Activated B cell treated with CpG ODN at 0.5 μM for 24 hours (primary cell): ENCODE measurements at places on chromosomes 11 and 22.

DNA sequence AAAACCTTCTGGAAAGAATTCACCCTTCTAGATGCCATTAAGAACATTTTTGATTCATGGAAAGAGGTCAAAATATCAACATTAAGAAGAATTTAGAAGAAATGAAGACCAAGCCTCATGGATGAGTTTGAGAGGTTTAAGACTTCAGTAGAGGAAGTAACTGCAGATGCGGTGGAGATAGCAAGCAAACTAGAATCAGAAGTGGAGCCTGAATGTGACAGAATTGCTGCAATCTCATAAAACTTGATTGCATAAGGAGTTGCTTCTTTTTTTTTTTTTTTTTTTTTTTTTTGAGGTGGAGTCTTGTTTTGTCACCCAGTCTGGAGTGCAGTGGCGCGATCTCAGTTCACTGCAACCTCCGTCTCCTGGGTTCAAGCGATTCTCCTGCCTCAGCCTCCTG, 51.6 kb downstream of the MS4A13 start:
- DNase-seq, result no peak

- no peak for DNase-seq
Observed at GRCh38 chr11:123570939-123571580, 83.4 kb downstream of the SCN3B start.

DNA sequence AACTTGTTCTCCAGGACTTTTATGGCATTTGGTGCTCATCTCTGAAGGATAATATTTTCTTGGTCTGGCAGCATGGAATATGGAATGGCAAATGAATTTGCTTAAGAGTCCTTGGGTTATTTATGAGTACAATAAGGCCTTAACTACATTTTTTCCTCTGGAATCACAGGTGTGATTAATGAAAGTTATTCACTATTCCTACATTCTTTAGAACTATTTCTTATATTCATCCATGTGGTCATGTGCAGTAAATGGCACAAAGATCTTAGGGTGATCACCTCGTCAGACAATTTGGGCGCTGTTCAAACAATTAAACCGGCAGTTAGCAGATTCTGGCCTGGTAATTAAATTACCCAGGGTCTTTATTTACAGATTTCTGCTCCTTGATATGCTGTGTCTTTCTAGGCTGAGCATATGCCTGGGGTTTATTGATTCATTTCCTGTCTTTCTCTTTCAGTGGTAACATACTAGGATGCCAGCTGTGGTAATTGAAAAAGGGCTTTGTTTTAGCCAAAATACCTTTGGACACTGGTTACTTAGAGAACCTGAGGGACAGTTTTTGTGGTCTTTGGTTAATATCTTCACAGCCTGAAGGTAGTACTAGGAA, 31.6 kb downstream of the SIK2 start:
- DNase-seq, result no peak

DNA sequence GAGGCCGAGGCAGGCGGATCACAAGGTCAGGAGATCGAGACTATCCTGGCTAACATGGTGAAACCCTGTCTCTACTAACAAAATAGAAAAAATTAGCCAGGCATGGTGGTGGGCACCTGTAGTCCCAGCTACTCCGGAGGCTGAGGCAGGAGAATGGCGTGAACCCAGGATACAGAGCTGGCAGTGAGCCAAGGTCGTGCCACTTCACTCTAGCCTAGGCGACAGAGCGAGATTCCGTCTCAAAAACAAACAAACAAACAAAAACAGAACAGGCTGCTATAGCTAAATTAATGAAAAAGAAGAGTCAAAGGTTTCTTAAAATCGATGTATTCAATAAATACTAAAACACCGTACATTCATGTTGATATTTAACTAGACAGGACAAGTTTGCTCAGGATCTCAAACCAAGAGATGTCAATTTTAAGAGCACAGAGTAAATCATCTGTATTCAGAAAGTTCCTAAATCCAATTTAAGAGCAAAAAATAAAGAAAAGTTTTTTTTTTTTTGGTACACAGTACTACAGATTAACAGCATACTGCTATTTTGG, 59.9 kb downstream of the NUP98 start:
- no peak for DNase-seq

DNA sequence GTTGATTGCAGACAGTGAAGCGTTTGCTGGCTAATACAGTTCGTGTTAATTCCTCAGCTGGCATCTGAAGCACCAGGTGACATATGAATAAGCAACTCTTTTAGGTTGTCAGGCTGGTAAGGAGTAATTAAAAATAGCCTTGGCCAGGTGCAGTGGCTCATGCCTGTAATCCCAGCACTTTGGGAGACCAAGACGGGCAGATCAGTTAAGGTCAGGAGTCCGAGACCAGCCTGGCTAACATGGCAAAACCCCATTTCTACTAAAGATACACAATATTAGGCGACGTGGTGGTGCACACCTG, 74.9 kb downstream of the CECR2 start:
- DNase-seq, result no peak

DNA sequence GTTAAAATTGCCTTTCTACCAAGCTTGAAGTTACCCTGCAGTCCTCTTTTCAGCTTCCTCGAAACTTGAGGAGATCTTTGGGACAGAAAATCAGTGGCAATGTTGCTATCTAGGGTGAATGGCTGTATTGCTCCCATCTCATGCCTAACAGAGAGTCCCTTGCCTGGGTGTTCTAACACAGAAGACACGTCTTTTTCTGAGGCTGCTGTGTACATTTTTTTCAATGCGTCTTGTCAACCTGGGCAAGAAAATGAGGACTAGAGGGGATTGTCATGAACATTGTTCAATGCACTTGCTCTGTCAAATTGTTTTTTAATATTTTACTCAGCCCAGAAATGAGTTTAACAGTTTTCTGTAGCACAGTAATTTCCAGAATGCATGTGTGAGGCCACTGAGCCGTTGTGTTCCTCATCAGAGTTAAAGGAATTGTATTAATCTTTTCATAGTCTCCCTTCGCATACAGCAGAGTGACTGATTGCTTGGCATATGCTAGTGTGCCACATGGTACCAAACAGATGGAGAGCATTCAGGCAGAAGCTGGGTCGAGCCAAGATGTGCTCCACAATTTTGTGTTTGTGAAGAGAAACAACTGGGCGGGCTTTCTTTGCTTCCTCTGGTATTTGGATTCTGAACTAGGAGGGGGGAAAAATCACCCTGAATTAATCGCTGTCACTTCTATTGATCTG, 86.0 kb downstream of the CASP12 start:
- DNase-seq, result no peak

DNA sequence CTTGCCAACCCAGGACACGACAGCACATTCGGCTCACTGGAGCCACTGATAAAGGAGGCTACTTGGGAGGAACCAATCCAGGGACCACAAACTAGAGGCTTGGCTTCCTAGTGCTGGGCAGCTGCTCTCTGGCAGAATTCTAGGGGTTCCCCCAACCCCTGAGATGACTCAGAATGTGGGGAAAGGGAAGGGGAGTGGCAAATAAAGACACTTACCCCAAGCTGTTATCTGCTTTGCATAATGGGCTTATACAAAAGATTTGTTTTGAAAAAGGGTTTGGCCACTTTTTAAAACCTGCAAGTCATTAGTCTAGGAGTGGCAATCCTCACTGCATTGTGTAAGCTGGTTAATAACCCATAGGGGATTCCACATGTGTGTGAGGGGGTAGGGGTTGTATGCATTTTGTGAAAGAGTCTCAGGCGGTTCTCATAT, 64.1 kb upstream of the LMO1 start:
- DNase-seq, result no peak

GRCh38 chr11:15711311-15711710, 596.6 kb downstream of the INSC start:
- DNase-seq, result no peak

DNA sequence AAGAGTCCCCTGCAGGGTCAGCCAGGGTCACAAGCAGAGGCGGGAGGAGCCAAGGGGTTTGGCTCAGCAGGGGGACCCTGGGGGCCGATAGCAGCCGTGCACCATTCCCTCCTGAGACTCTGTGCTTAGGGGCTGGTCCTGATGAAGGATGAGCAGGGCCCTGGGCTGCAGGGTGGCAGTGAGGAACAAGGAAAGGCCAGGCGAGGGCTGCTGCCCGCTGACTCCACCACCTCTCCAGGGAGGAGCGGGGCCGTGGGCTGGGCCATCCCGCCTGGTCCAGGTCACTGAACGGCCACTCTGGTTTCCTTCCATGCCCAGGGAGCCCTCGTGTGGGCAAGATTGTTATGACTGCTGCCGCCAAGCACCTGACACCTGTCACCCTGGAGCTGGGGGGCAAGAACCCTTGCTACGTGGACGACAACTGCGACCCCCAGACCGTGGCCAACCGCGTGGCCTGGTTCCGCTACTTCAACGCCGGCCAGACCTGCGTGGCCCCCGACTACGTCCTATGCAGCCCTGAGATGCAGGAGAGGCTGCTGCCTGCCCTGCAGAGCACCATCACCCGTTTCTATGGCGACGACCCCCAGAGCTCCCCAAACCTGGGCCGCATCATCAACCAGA, 9.2 kb upstream of the NDUFS8 start:
- no peak for DNase-seq

- no peak for DNase-seq
Observed at GRCh38 chr22:33577862-33578411, 342.3 kb downstream of the LARGE1 start.

DNA sequence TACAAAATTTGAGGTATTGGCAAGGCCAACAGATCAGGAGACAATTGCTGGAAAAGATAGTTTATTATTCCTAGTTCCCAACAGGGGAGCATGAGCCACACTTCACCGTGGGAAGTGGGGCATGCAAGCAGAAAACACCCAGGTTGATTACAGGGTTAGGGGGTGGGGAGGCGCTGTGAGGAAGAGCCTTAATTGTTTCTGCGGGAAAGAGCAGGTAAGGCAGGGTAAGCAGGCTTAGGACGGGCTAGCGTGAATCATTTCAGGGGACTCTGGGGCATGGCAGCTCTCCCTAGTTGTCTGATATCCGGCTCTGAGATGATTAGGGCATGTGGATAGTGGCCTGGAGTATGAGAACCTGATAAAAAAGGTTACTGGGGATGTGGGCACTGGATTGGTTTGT, 20.7 kb upstream of the HTR3A start:
- DNase-seq, result no peak

DNA sequence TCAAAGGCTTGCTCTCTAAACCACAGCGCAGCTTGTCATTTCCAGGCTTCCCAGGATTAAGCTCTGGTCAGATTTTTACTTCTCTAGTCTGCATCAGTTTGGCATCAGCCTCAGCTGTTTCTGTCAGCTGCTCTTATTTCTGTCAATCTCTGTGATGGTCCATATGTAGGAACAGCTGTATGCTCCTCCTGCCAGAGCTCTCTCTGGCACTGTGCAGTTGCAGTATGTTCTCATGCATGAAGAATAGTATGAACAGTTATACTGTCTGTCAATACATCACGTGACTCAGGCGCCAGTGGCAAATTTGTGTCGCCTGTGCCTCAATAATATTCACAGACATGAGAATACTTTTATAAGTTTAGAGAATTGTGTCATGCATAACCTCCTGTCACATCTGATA, 6.7 kb downstream of the OR6M1 start:
- DNase-seq, result no peak
